ENCODE measurements at places on chromosomes 4 and X.

DNA sequence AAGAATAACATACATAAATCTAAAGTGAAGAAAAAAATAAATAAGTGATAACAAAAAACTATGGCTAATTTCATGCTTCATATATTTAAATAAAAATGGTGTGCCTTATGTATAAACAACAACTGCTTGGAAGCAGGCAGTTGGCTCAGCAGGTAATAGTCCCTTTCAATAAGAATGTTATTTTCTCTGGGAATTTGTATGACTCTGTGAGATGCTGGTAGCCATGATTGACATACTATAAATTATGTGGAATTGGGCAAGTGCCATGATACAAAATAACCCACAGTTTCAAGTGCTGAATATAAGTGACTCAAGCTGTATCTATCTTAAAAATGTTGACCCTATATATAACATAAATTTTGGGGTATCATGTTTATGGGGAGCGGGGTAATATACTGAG lies 546.5 kb downstream of the SPOCK3 start:
- DNase-seq, result no peak

- DNase-seq, result no peak
Observed at GRCh38 chrX:116526010-116526409, 63.2 kb upstream of the CT83 start.

DNA sequence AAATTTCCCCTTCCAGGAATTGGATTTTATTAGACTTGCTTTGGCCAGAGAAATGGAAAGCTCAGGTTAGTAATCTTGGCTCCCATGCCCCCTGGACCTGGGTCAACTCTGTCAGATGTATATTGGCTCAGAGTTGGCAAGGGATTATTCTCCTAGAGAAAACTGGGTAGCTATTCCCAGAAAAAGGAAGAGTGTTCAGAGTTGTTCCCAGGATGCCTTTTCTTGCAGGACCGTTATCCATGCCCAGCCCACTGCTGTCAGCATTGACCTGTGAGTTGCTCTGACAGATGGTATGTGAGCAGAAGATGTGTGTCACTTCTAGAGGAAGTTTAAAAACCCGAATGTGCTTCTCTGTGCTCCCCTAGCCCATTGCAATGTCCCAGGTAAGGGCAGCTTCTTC lies 509.9 kb upstream of the ZFP42 start:
- DNase-seq, result no peak

DNA sequence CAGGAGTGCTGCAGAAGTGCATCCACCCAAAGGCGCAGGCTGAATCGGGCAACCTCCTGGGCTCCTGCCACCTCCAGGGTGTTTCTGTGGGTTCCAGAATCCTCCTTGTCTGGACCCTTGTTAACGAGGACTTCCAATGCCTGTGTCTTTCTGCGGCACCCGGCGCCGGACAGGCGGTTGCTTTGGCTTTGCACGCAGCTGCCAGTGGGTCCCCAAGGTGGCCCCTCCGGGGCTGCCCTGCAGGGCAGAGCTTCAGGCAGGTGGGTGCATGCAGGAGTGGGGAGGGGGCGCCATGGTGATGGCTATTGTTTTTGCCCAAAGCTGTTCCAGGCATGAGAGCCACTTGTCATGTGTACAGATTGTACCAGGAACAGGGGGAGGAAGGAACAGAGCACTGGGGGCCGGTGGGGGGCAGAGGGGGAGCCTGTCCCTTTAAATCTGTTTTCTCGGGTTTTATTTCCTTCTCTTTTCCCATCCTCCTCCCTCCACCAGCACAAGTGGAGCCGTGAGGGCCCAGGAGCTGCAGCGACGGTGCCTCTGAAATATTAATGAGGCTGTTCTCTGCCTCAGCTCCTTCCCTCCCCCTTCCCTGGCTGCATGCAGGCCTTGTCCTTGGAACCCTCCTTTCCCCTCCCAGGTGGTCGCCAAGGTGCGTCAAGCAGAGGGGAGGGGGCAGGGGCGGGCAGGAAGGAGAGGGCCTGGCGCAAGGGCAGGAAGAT lies 13.1 kb downstream of the ATP2B3 start:
- no peak for DNase-seq

DNA sequence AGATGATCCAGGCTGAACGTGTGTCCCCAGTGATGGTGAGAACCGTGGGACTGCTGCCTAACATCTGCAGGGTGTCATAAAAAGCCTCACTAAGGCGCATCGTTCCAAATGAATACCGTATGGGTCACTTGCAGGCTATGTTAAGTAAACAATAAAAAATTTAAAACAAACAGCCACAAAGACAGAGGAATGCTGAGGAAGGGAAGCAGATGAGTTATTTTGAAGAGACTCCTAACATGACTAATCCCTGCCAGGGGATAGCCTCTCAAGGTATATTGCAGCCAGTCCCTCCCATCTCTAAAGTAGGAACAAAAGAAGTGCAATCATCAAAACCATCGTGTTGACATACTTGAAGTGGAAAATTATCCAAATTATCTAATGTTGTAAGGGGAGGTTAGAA lies 83.8 kb downstream of the UNC5C start:
- no peak for DNase-seq

DNA sequence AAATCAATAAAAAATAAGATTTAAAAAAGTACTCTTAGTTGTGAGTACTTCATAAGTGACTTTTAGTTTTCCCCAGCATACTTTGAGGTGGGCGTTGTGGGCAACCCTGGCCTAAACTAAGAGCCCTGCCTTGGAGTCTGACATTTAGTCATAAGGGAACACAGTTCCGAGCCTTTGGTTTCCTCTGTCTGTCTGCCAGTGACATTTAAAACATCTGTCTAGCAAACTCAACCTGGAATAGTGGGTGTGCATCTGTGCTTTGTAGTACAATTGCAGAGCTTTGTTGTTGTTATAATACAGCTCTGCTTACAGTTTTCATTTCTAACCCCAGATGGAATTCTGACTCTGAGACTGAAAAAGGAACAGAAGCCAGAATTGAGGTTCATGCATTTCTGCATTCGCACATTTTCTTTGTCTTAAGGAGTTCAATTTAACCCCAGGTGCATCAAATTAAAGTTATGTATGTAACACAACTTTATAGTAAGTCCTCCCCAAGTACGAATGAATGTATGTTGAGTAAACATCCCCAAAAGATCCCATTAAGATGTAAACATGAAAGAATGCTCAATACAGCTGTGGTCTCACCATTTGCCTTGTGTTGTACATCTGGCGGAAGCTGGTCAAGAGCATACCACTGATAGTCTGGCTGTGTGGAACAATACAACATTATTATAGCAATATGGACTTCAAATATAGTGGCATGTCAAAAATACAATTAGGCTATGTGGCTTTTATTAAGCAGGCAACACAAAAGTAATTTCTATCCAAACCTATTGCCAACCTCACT lies 25.9 kb downstream of the TNIP3 start:
- DNase-seq, result no peak

DNA sequence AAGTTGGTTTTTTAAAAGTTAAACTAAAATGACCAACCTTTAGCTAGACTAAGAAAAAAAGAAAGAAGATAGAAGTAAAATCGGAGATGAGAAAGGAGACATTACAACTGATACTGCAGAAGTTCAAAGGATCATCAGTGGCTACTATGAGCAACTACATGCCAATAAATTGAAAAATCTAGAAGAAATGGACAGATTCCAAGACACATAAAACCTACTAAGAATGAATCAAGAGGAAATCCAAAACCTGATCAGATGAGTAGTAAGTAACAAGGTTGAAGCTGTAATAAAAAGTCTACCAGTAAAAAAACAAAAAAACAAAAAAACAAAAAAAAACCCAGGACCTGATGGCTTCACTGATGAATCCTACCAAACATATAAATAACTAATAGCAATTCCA lies 16.1 kb downstream of the IQCM start:
- no peak for DNase-seq

DNA sequence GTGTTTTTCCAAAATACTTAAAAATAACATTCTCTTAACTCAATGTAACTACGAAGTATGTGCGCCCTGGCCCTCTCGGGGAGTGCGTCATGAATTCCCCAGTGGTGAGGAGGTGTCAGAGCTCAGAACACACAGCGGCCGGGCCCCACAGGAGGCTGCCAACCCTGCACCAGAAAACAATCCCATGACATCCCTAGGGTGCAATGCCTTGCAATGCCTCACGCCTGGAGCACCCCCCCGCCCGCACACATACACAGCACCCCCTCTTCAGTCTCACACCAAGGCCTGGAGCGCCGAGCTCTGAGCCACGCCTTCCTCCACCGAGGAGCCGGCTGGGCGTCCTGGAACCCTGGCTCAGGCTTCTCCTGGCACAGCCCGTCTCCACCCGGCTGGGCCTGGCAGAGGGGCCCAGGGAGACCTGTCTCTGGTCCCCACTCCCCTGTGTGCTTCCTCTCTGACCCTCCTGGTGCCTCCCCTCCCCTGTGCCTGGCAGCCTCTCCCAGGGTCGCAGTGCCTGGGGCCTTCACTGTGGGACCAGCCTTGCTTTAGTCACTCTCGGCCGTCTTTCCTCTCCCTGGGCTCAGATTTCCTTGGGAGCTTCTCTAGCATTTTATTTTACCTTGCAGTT lies 108.2 kb upstream of the ADRA2C start:
- DNase-seq, result no peak
